H9 (cell line): ENCODE measurements at places on chromosomes 6 and 20. TPM values are rescaled to one million over a fixed set of nuclear protein-coding genes. Genes with fewer than 3 reads are reported as not detected.

GRCh38 chr6:79238919-79239318, 4.4 kb upstream of the HMGN3 start:
- no peak for DNase-seq

GRCh38 chr20:59580146-59580946, 24.0 kb upstream of the PHACTR3 start:
- no peak for DNase-seq

- no peak for DNase-seq
Measured at GRCh38 chr6:108363113-108363512, 68.3 kb downstream of the AFG1L start.

Gene MYLK2
- 0.57 and 0.74 TPM in 2 replicates for total RNA-seq

- no peak for DNase-seq
Measured at GRCh38 chr6:6756526-6756925, 168.0 kb downstream of the LY86 start.

DNA sequence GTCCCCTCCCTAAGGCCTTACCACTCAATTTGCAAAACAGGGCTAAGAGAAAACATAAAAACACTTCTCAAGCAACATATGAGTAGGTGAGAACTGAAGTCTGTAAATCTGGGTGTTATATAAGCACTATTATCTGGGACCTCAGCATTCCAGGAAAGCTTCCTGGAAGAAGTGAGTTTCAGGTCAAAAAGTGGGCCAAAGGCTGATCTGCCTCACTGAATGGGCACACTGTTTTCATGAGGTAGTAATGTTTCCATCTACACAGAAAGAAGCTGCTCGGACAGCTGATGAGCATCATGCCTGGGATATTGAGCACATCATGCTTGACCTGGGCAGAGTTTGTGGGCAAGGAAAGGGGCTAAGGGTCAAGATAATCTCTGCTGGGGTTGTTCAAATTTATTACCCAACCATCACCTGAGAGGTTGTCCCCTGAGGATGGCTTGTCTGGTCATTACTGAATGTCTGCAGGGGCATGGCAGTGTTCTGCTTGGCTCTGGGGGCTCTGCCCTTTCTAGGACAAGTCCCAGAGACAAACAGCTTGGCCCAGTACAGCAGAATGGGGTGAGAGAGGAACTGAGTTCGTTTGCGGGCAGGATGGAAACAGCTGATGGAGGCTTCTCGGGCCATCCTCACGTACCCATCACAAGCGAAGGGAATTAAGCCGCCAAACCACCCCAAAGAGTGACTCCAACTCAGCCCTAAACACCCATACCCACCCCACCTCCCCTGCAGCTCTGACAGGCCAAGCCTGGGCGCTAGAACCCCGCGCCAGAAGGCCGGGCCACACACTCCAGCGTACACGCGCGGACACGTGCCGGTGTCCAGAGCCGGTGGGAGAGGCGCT, 1.2 kb upstream of the SYNJ2 start:
- DNase-seq, result no peak

Gene PRDM13
- total RNA-seq, result 0.15 TPM in 1 of 2 replicates, not detected in the other

GRCh38 chr6:3325210-3325609, 66.5 kb downstream of the PSMG4 start:
- DNase-seq, result no peak

Gene TRIM31
- not detected in 2 replicates for total RNA-seq
